Epithelial cell of alveolus of lung (primary cell): ENCODE measurements at places on chromosomes 12 and 14. TPM values are rescaled to one million over a fixed set of nuclear protein-coding genes. Genes with fewer than 3 reads are reported as not detected.

TAS2R31 gene
- 0.39 and 6.8 TPM in 2 replicates for total RNA-seq

SYT1 gene
- total RNA-seq = 4.5 and 12.0 TPM in 2 replicates

KCNC2 gene
- not detected in 2 replicates for total RNA-seq

CYP27B1 gene
- 0.26 and 0.32 TPM in 2 replicates for total RNA-seq

TRPV4 gene
- total RNA-seq = 1.2 and 8.7 TPM in 2 replicates

IGF1 gene
- total RNA-seq = 0.13 and 0.40 TPM in 2 replicates

CCDC63 gene
- total RNA-seq = not detected in 2 replicates

KRT75 gene
- not detected in 2 replicates for total RNA-seq

TMEM253 gene
- total RNA-seq = not detected in 2 replicates

CIROP gene
- 0.88 TPM in 1 of 2 replicates, not detected in the other for total RNA-seq

SLC25A21 gene
- 1.0 TPM in 1 of 2 replicates, not detected in the other for total RNA-seq

TAS2R46 gene
- total RNA-seq = 2.8 TPM in 1 of 2 replicates, not detected in the other

FOXG1 gene
- under 0.01 TPM in 1 of 2 replicates, not detected in the other for total RNA-seq

ARID2 gene
- total RNA-seq = 12.3 and 19.3 TPM in 2 replicates

COX8C gene
- not detected in 2 replicates for total RNA-seq

ALG10 gene
- total RNA-seq = 6.3 and 7.2 TPM in 2 replicates

FGD6 gene
- 4.9 and 7.6 TPM in 2 replicates for total RNA-seq

P2RX2 gene
- total RNA-seq = not detected in 2 replicates

DIO2 gene
- 1.4 and 4.2 TPM in 2 replicates for total RNA-seq

TMEM132D gene
- under 0.01 and 0.08 TPM in 2 replicates for total RNA-seq

SLC4A8 gene
- total RNA-seq = 1.9 and 3.4 TPM in 2 replicates

DTX3 gene
- 21.2 and 22.9 TPM in 2 replicates for total RNA-seq

DAD1 gene
- 485 and 559 TPM in 2 replicates for total RNA-seq

BICDL1 gene
- total RNA-seq = under 0.01 TPM in 1 of 2 replicates, not detected in the other

SERPINA10 gene
- total RNA-seq = not detected in 2 replicates

AICDA gene
- total RNA-seq = not detected in 2 replicates

SPRING1 gene
- total RNA-seq = 21.9 and 28.4 TPM in 2 replicates

TNFAIP2 gene
- 28.7 and 71.9 TPM in 2 replicates for total RNA-seq

PLCZ1 gene
- not detected in 2 replicates for total RNA-seq

DEGS2 gene
- total RNA-seq = 0.56 TPM in 1 of 2 replicates, not detected in the other

MYO1H gene
- total RNA-seq = not detected in 2 replicates

GARIN6 gene
- not detected in 2 replicates for total RNA-seq
